Kidney (tissue), 22 donors: ENCODE measurements at places on chromosomes 3 and 15. TPM values are rescaled to one million over a fixed set of nuclear protein-coding genes. Genes with fewer than 3 reads are reported as not detected.

The CYP1A1 gene
- 0.13 TPM for total RNA-seq

The ZCWPW2 gene
- total RNA-seq: 2.0 TPM

The SMCO1 gene
- not detected for total RNA-seq

The GABRR3 gene
- not detected for total RNA-seq

The NAA50 gene
- total RNA-seq: 101 TPM

The CILP gene
- 1.5 TPM for total RNA-seq

The CHCHD6 gene
- total RNA-seq: 10.7 TPM
